Activated naive CD4-positive, alpha-beta T cell treated with anti-CD3 and anti-CD28 coated beads for 36 hours (primary cell): ENCODE measurements at places on chromosomes 2 and 18. TPM values are rescaled to one million over a fixed set of nuclear protein-coding genes. Genes with fewer than 3 reads are reported as not detected.

DNA sequence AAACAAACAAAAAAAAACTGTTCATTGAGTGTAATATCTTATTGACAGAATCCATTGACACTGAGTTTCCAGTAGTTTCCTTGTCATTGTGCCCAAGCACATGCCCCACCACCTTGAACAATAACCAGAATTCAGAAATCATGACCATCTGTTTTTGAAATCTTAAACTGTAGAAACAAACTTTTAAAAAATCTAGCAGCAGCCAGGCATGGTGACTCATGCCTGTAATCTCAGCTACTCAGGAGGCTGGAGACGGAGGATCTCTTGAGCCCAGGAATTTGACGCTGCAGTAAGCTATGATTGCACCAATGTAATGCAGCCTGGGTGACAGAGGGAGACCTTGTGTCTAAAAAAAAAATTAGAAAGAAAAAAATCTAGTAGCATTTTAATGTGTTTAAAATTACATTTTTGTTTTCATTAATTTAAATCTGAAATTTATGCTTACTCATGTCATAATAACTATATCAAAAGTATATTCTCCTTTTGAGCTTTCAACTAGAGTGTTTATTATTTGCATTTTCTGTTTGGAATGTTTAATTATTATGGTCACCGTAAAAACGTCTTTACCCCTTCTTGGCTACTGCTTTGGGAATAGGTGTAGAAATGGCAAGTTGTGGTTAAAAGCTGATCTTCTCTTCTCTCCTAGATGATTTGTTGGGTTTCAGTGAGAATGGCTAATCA, 25.2 kb upstream of the STON1 start:
- H3K4me3 ChIP-seq, result no peak overlapping the region
- peaks cover 37% of the 10 kb centered on the region for H3K36me3 ChIP-seq
- no peaks in the 10 kb centered on the region for H3K27me3 ChIP-seq
- DNase-seq, result no peak
- H3K4me1 ChIP-seq, result peaks cover 13% of the 10 kb centered on the region

Gene CYS1
- total RNA-seq, result not detected

Gene ANKRD62
- not detected for total RNA-seq

DNA sequence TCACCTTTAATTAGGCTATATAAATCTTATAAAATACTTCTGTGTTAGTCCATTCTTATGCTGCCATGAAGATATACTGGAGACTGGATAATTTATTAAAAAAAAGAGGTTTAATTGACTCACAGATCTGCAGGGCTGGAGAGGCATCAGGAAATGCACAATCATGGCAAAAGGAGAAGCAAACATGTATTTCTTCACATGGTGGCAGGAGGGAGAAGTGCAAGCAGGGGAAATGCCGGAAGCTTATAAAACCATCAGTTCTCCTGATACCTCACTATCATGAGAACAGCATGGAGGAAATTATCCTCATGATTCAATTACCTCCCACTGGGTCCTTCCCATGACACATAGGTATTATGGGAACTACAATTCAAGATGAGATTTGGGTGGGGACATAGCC, 504.4 kb downstream of the RIT2 start:
- no peak for DNase-seq
- H3K36me3 ChIP-seq, result no peaks in the 10 kb centered on the region
- H3K27ac ChIP-seq, result no peak overlapping the region
- no peaks in the 10 kb centered on the region for H3K4me1 ChIP-seq
- H3K4me3 ChIP-seq, result no peak overlapping the region

GRCh38 chr18:49907346-49907929, 94.1 kb upstream of the ACAA2 start:
- no peak overlapping the region for H3K4me3 ChIP-seq
- no peak for DNase-seq
- H3K36me3 ChIP-seq, result no peaks in the 10 kb centered on the region
- no peaks in the 10 kb centered on the region for H3K4me1 ChIP-seq

GRCh38 chr2:76731157-76731556, 791.0 kb downstream of the LRRTM4 start:
- no peaks in the 10 kb centered on the region for H3K27me3 ChIP-seq
- no peaks in the 10 kb centered on the region for H3K4me1 ChIP-seq
- no peaks in the 10 kb centered on the region for H3K36me3 ChIP-seq
- no peak overlapping the region for H3K27ac ChIP-seq
- no peak overlapping the region for H3K4me3 ChIP-seq
- DNase-seq, result no peak

DNA sequence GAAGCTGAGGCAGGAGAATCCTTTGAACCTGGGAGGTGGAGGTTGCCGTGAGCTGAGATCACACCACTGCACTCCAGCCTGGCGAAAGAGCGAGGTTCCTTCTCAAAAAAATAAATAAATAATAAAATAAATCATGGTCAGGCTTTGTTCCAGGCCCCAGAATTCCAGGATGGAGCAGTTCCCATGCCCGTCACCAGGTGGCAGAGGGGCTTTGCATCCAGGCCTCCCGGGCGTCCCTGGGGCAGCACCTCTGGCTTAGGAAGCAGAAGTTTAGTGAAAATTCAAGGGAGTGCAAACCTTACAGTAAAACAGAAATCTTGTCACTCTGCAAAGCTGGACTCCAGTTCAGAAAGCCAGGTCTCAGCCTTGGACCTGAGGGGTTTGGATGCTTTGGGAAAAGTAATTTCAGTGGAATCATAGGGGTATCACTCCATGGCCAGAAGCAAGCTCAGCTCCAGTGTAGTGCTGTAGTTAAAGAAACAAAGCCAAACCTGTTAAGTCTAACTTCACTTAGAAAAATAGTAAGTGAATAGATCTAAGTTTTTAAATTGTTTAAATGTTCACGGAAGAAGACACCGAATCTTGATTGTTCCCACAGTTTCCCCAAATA, 512.7 kb downstream of the CMPK2 start:
- no peaks in the 10 kb centered on the region for H3K4me1 ChIP-seq
- H3K4me3 ChIP-seq, result no peak overlapping the region
- H3K36me3 ChIP-seq, result no peaks in the 10 kb centered on the region
- DNase-seq, result no peak
